Activated T-cell treated with anti-CD3 and anti-CD28 coated beads, Interleukin-2, amount 50 U/mL, for 48 hours (primary cell): ENCODE measurements at places on chromosomes 11 and 22.

DNA sequence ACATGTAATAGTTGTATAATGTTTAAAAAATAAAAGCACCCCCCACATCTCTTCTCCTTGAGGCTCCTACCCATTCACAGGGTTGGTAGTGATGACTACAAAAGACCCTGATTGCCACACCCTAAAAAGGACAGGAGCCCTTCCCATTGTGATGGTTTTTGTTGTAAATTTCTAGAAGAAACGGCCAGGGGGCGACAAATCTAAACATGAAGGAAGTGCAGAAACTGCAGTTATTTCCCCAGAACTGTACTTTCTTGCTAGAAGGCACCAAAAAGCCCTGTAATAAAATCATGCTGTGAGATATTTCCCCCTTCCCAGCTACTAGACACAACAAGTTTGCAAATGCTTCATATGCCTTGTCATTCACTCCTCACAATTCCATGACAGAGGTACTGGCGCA, 10.8 kb downstream of the PRR5L start:
- peak; percentile 34 for DNase-seq

DNA sequence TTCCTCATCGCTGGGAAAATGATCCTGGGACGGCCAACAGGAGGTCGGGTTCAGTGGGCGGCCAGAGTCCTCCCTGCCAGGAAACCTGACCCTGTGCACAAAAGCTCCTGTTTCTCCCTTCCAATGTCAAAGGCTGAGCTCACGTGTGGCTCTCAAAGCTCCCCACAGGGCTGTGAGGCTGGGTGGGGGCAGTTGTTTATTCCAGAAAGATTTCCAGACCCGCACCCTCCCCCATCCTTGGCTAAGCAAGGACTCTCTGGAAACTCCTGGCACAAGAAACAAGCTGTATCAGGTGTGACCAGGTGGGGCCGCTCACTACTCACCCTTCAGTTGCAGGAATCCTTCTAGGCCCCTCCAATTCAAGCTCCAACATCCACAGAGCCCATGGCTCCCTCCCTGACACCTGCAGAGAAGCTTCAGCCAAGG, 131.9 kb downstream of the SHANK2 start:
- DNase-seq: no peak

DNA sequence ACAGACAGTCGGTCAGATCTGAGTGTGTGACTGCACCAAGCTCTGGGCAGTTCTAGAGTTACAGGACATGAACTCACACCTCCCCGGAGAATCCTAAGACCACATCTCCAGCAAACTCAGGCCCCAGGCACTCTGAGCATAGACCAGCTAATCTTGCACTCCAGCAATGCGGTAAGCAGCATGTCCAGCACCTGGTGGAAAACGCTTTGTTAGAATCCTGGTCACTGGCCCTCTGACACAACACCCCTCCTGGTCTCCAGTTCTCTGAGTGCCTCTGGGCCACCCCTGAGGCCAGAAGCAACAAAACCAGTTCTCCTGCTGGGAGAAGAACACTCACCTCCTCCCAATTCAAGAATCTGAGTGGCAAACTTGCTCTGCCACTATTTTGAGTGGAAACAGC, 82.7 kb upstream of the TMEM45B start:
- DNase-seq: no peak

GRCh38 chr22:45828841-45829240, 148.1 kb downstream of the WNT7B start:
- DNase-seq: no peak

- no peak for DNase-seq
Observed at GRCh38 chr22:43384863-43385262, 27.0 kb upstream of the MPPED1 start.

DNA sequence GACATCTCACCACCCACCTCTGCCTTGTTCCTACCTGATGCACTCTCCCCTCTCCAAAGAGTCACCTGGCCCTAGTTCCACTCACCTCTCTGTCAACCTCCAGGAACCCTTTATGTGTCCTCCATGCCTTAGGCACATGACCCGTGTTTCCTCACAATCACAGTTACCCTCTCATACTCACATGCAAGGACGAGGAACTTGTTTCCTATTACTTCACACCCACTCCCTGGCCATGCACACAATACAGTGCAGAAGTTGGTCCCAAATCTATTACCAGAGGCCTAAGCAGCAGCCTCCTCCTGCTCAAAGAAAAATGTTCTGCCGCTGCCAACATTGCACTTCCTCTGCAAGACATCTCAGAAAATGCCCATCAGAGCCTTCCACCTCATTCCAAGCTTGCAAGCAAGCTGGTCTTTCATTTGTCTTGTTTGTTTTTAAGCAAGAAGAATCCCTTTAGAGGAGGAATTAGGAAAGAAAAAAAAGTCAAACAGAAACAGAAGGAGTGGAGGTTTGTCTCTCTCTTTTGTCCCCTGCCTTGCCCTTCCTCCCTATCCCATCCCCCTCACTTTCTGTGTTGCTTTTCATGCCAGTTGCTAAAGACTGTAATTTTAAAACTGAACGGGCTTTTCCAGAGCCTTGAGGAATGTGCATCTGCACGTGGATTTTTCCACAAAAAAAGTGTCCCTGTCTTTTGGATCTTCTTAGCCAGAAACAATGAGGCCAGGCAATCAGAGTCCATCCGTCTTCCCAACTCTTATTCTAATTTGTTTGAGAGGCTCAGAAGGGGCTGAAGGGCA, 63.4 kb downstream of the KCNJ1 start:
- no peak for DNase-seq

- DNase-seq: no peak
Observed at GRCh38 chr22:30612789-30613188, 5.8 kb downstream of the TCN2 start.

DNA sequence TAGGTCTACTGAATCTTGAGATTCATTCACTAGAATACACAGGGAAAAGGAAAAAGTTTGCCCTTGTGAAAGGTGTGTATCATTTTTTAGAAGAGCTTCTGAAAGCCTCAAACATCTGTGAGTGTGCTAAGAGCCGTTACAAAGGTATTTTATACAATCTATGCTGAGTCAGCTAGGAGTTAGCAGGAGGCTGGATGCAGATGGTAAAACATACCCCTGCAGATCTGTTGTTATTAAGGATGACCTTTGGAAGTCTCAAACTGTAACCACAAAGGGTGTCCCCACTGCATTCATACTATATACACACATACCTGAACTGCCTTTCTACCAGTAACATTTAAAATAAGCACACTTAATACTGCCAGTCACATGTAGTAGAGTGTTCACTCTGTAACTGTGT, 8.4 kb upstream of the C11orf91 start:
- no peak for DNase-seq

DNA sequence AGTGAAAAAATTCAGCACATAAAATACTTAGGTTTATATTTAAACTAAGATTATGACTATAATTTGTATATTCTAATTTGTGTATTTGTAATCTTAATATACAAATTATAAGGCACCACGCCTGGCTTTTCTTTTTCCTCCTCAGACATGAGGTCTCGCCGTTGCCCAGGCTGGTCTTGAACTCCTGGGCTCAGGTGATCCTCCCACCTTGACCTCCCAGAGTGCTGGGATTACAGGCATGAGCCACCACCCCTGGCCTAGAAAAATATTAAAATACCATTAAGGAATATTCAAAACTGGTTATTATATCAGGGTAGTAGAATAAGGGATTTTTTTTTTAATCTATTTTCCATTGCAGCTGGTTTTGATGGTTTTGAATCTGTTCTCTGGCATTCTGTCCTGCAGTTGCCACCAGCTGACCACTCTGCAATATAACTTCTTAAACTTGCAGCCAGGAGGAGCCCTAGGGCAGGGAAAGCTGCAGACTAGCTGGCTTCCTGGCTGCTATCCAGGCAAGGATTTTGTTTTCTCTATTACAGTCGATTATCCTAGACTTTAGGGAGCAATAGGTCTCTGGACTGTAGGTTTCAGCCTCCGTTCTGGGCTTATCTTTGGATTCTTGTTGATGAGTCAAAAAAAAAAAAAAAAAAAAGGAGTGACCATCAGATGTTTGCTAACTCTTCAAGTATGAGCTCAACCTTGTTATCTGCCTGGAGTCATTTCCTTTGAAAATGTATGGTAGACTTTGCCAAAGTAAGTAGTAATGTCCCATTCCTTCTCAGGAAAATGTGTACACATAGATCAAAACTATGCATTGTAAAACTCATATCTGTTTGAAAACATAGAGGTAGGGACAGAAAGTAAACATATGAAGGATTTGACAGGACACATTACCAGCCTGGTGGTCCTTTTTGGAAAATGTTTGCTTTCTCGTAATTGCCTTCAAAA, 13.2 kb downstream of the POLA2 start:
- peak; percentile 35 for DNase-seq

GRCh38 chr11:77322506-77322905, 21.0 kb upstream of the GDPD4 start:
- no peak for DNase-seq

DNA sequence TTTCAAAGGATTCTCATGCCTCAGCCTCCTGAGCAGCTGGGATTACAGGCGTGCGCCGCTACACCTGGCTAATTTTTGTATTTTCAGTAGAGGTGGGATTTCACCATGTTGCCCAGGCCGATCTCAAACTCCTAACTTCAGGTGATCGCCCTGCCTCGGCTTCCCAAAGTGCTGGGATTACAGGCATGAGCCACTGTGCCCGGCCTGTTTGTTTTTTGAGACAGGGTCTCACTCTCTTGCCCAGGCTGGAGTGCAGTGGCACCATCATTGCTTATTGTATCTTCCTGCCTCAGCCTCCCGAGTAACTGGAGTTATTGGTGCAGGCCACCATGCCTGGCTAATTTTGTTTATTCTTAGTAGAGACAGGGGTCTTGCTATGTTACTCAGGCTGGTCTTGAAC, 8.1 kb downstream of the FADS2 start:
- DNase-seq: no peak

- no peak for DNase-seq
Observed at GRCh38 chr11:95337972-95338429, 107.0 kb upstream of the SESN3 start.

DNA sequence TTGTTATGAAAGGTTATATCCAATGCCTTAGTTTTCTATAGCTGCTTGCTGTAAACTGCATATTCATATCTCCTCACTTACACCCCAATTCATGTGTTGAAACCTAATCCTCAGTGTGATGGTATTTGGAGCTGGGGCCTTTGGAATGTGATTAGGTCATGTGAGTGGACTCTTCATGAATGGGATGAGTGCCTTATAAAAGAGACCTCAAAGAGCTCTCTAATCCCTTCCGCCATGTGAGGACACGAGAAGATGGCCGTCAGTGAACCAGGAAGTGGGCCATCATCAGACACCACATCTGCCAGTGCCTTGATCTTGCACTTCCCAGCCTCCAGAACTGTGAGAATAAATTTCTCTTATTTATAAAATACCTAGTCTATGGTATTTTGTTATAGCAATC, 79.3 kb downstream of the CYP2R1 start:
- DNase-seq: no peak

- DNase-seq: no peak
Observed at GRCh38 chr11:4418403-4418802, 24.9 kb upstream of the TRIM21 start.

GRCh38 chr22:16845881-16846280, 20.7 kb upstream of the XKR3 start:
- DNase-seq: no peak

DNA sequence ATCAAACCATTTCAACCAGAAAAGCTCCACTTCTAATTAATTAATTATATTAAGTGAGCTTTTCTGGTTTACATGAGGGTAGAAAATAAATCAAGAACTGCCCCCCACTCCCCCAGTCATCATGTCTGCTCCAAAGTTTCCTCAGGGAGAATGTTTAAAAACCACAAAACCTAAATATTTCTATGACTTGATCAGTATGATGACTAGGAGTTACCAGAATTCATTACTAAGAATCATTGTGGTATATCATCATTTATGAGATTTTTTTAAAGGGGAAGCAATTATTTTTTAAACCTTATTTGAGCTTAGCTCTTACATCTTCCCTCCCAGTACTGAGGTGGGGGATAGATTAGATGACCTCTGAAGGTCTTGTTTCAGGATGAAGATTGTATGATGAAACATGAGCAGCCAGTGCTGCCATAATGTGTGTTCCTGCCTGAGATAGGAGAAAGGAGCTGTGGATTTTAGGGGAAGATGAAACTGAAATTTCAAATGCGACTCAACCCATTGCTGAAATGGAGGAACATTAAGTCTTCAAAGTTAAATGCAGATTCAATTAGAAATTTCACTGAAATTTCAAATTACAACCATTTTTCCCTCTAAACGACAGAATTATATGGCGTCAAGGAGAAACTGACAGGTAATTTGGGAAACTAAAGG, 401.3 kb upstream of the CADM1 start:
- DNase-seq: no peak

GRCh38 chr22:20933910-20934309, 16.7 kb downstream of the CRKL start:
- no peak for DNase-seq

- DNase-seq: no peak
Observed at GRCh38 chr22:46418827-46419226, 83.3 kb downstream of the TRMU start.

GRCh38 chr22:46465345-46465720, 72.1 kb downstream of the CELSR1 start:
- DNase-seq: no peak

DNA sequence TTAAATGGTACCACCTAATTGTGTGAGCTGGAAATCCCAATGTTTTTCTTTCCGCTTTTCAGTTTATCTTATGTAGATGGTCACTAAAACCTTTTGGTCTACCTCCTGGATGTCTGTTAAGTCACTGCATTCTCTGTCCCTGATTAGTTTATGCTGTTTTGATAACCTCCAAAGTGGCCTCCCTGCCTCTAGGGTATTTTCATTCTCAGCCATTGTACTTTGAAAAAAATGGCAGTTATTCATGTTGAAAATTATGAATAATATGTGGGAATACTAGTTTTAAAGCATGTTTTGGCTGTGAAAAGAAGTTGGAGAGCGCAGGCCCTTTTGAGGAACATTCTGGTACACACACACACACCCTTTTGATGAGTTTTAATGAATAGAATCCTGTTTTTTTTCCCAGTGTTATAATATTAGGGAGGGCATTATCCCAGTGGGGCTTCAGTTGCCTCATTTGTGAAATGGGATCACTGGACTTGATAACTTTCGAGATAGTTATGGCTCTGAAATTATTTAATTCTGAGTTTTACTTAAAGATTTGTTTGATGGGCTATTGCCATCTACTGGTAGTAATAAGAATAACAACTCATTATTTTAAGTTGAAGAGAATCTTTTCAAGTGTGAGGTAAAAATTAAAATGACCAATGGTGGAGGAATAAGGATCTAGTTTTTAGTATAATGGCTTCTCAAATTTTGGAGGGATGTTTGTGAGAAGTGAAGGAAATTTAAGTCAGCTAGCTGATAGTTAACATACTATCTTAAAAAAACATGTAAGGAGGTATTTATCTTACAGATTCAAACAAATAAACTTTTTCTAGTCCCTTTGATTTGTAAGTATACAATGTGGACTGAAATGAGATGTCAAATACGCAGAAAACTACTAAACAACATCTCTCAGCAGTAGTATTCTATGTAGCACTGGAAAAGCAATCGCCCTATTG, 3.9 kb downstream of the FDX1 start:
- no peak for DNase-seq

- DNase-seq: no peak
Observed at GRCh38 chr11:31872076-31872443, 60.9 kb upstream of the PAX6 start.
